ENCODE measurements at places on chromosomes 13 and 19. TPM values are rescaled to one million over a fixed set of nuclear protein-coding genes. Genes with fewer than 3 reads are reported as not detected.

The ZNF296 gene
- polyA plus RNA-seq, result 0.98 TPM

The ZNF559 gene
- 91.5 TPM for polyA plus RNA-seq

The NTF4 gene
- 3.1 TPM for polyA plus RNA-seq

The ZNF433 gene
- 23.1 TPM for polyA plus RNA-seq

The KLK10 gene
- polyA plus RNA-seq, result 0.17 TPM

The CD33 gene
- 3.0 TPM for polyA plus RNA-seq

The DENND1C gene
- polyA plus RNA-seq, result 36.7 TPM

The ZNF560 gene
- 1.3 TPM for polyA plus RNA-seq

The IRGC gene
- not detected for polyA plus RNA-seq

The SIGLEC12 gene
- polyA plus RNA-seq, result 0.10 TPM

The FCAR gene
- 0.27 TPM for polyA plus RNA-seq

The CEACAM7 gene
- polyA plus RNA-seq, result not detected

The ZNF529 gene
- polyA plus RNA-seq, result 35.0 TPM

The ZNF610 gene
- 14.9 TPM for polyA plus RNA-seq

The KIR2DL3 gene
- not detected for polyA plus RNA-seq

The TJP3 gene
- polyA plus RNA-seq, result 7.5 TPM

The NEK3 gene
- 45.6 TPM for polyA plus RNA-seq

The DAPK3 gene
- polyA plus RNA-seq, result 34.6 TPM

The DAZAP1 gene
- 91.8 TPM for polyA plus RNA-seq

The IGFL1 gene
- polyA plus RNA-seq, result not detected

The PLIN5 gene
- polyA plus RNA-seq, result 5.3 TPM

The ZNF208 gene
- 4.9 TPM for polyA plus RNA-seq

The C19orf44 gene
- polyA plus RNA-seq, result 16.8 TPM

The FAM83E gene
- 0.57 TPM for polyA plus RNA-seq

The TMEM255B gene
- polyA plus RNA-seq, result 5.4 TPM

The PRSS57 gene
- 0.18 TPM for polyA plus RNA-seq

The ERICH4 gene
- polyA plus RNA-seq, result 6.3 TPM

The FLT3 gene
- 0.22 TPM for polyA plus RNA-seq

The C2CD4C gene
- 1.5 TPM for polyA plus RNA-seq

The ERF gene
- 64.5 TPM for polyA plus RNA-seq

The FCHO1 gene
- 1.6 TPM for polyA plus RNA-seq

The CAMSAP3 gene
- polyA plus RNA-seq, result 18.9 TPM

The EDDM13 gene
- 5.0 TPM for polyA plus RNA-seq

The TMEM86B gene
- polyA plus RNA-seq, result 2.8 TPM

Data from left kidney (tissue), 8 donors.